GM12892 (cell line): ENCODE measurements at places on chromosomes 2 and 18.
A peak's percentile ranks its signal among the peaks of the same experiment; 100 is the strongest.

DNA sequence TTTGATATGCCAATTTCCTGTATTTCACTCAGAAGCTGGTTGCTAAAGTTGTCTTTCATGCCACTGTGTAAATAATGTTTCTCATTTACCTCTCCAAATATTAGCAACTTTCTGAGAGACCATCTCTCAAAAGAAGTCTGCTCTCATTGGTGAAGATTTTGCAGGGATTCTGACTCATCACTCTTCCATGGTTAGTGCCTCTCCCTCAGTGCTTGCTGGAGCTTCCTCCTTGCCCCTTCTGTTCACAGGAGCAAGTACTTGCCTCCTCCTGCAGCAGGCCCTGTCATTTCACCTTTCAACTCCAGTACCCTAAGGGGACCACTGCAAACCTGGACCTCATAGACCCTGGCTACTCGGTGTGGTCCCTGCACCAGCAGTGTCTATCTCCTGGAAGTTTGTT is 168.8 kb downstream of the ZNF385B start:
- DNase-seq: no peak

GRCh38 chr2:27303093-27304025 is 4.9 kb downstream of the UCN start:
- no peak for DNase-seq

- DNase-seq: no peak
These were observed 97.4 kb upstream of the TGFA start for GRCh38 chr2:70651014-70651413.

DNA sequence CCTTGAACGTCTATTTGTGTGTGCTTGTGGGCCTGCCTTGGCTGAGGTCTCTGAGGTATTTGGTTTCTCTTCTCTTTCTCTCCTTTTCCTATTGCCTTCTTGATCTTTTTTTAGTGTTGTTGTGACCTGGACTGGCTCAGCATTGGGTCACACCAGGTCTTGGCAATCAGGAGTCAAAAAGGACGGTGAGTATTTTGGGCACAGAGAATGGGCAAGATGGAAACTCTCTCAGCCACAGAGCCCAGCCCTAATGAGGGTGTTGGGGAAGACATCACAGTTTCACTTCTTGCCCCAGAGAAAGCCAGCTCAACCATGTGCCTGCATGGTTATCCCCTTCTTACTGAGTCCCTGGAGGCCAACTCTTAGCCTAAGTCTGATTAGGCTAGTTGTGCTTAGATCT is 13.7 kb upstream of the INO80C start:
- no peak for DNase-seq

DNA sequence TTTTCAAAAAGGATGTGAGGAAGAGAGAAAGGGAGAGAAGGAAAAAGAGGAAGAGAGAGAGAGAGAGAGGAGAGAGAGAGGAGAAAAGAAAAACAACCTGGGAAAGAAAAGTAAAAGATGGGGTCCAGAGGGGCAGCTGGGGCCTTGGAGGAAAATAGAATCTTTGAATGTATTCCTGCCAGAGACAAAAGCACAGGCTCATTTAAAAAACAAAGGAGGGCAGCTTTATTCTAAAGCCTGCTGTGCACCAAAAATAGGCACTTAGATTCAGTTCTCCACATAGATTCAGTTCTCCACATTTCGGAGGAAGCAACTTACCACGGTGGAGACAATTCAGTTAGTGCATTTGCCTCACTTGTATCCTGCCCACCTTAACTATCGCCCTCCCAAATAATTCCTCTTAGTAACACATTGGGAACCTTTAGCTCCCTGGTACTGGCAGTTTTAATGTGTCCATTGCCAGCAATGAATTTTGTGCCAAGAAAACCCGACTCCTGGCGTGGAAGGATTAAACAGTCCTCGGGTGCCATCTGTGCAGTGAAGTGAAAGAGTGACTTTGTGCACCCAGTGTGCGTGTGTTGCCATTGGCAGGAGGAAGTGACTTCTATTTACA is 71.3 kb downstream of the DPP4 start:
- no peak for DNase-seq

GRCh38 chr2:99743146-99743545 is 253.3 kb upstream of the REV1 start:
- DNase-seq: no peak

DNA sequence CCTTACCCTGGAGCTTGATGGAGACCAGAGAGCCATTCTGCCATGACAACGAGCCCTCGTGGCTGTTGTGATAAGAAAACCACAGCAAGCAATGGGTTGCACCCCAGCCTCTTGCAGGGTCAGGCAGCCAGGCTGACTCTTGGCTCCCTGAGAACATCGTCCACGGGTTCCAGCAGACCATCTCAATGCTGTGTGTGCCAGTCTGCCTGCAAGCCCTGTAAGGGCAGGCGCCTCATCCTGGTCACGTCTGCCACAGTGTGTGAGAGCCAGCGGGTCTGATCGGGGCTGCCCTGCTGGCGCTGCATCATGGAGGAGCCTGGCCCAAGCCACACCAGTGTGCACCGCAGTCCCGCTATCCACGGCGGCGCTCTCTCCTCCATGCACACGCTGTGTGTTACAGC is 71.0 kb upstream of the MGAT4A start:
- DNase-seq: no peak

DNA sequence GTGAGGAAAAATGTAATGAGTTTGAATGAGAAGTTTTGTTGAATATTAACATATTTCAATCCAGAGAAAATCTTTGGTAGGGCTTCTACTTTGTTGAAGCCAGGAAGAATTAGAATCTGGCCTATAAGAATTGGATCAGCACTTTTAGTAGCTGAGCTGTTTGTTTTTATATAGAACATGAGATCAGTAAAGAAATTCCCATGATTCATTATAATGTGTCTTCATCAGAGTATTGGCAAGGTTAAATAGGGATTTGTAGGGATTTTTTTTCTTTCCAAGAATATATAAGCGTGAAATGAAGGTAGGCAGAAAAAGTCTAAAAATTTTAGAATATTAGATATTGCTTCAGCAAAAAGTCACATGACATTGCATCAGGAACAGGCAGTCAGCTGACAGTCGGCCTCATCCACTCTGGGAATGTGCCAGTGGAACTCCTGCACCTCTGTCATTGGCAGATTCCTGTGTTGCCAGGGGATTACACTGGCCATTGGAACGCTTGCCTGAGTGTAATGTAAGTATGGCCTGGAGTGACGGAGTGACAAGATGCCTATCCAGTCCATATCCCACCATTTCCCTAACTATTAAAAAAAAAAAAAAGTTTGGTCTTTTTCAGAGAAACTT is 60.6 kb downstream of the SERTAD2 start:
- no peak for DNase-seq

- DNase-seq: no peak
These were observed 508 bp downstream of the CD8A start for GRCh38 chr2:86790134-86790675.

GRCh38 chr18:32427084-32427900 is 43.4 kb downstream of the GAREM1 start:
- DNase-seq: no peak

- no peak for DNase-seq
These were observed 735.5 kb upstream of the ACVR2A start for GRCh38 chr2:147109291-147109690.

DNA sequence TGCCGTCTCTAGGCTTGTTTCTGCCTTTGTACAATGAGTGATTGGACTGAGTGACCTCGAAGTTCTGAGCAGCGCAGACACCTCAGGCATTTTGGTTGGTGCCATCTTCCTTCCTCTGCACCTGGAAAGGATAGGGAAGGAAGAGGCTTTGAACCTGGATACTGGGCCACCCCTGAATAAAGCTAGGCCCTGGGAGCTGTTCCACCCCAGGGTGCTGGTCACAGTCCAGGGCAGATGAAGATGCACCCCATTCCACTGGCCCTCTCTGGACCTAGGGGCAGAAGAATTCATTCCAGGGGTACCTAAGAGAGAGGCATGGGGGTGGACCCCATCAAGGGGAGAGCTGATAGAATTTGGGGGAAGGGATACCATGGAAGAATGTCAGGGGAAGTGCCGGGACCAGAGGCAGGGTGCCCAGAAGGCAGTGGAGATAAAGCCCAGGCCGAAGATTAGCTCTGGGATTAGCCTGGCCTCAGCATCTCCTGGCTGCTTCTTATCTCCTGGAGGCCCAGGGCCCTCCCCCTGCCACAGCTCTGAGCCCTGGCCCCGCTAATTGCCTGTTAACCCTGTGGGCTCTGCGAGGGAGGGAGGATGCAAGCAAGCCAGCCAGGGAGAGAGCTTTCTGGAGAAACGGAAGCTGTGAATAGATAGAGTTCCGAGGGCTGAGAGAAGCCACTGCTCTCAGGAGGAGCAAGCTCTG is 11.4 kb downstream of the ASIC4 start:
- no peak for DNase-seq

- peak; percentile 16 for DNase-seq
These were observed 1.2 kb upstream of the NPAS2 start for GRCh38 chr2:100818606-100819369.

- peak; percentile 63 for DNase-seq
These were observed 1.0 kb upstream of the B4GALT6 start for GRCh38 chr18:31685097-31686082.

- DNase-seq: no peak
These were observed 35.6 kb downstream of the COA5 start for GRCh38 chr2:98572676-98573075.

DNA sequence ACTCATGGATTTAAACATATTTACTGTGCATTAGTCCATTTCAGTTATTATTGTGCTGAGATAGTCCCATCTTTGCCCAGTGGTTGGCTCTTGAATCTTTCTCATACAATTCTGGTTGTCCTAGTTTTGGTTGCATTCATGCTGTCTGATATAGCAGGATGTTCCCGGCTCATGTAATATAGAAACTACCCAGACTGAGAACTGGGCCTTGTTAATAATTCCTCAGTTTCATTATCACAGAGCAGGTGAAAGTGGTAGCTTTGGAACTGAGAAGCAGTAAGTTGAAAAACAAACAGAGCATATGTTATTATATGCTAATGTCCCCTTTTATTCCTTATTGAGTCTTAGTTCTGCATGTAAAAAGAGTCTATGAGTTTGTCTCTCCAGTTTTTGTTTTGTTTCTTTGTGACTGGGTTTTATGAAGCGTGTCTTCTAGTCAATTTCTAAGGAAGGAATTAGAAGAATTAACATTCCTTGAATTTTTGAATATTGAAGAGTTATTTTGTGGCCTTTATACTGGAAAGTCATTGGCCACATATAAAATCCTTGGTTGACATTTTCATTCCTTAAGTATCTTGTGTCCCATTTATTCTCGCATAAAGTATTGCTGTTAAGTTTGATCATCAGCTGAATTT is 43.3 kb downstream of the EIF5B start:
- DNase-seq: no peak

DNA sequence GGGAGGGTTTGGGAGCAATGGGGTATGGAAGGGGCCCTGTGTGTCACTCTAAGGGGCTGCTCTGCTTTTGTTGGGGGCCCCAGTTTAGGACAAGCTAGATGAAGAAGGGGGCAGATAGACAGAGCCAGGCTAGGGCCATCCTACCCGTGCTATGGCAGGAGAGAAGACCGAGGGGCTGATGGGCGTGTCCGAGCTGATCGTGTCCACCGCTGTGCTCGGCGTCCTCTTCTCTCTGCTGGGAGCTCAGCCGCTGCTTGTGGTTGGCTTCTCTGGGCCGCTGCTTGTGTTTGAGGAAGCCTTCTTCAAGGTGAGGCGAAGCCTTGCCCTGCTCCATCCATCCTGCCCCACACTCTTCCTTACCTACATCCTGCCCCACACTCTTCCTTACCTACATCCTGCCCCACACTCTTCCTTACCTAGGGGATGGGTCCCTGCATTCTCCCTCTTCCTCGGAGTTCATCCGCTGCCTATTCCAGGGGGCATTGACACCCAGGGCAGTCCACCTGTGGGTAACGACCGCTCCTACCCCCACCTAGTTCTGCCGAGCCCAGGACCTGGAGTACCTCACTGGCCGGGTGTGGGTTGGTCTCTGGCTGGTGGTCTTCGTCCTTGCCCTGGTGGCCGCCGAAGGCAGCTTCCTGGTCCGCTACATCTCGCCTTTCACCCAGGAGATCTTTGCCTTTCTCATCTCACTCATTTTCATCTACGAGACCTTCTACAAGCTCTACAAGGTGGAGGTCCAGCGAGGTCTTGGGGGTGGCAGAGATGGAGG is 8.9 kb downstream of the SLC4A3 start:
- DNase-seq: no peak

DNA sequence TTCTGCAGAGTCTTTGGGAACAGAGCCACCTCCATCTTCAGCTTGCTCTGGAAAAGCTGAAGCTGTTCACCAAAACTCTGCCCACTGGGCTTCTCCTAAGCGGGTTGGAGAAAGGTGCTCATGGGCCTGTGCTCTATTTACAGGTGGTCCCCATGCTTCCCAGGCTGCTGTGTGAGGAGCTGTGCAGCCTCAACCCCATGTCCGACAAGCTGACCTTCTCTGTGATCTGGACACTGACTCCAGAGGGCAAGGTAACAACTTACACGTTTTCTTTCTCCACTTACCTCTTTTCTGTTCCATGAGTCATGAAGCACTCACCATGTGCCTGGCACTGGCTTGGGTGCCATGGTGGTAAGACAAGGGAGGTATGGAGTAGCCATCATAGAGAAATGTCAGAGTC is 129.5 kb upstream of the ALPP start:
- no peak for DNase-seq

- DNase-seq: no peak
These were observed 734.5 kb upstream of the ACVR2A start for GRCh38 chr2:147110317-147110716.

GRCh38 chr2:120863146-120863545 is 127.5 kb downstream of the GLI2 start:
- no peak for DNase-seq

DNA sequence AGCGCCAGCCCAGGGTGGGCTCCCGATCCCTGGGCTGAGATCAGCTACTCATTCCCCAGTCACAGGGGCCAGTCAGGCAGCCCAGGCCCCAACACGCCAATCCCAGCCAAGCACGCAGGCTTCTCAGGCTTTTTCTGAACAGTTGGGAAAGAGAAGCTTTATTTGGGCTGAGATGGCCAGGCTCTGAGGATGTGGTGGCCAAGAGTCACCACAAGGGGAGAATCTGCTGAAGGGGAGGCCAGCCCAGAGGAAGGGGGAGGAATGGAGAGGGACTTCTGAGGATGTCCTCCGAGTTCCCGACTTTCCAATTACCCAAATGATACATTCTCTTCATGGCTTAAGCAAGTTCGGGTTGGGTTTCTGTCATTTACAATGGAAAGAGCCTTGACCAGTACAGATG is 2.8 kb upstream of the DIPK1C start:
- no peak for DNase-seq

GRCh38 chr2:4139316-4139715 is 435.9 kb downstream of the DCDC2C start:
- DNase-seq: no peak

GRCh38 chr2:68885811-68886075 is 14.5 kb upstream of the BMP10 start:
- DNase-seq: no peak

- no peak for DNase-seq
These were observed 349.7 kb upstream of the ST6GAL2 start for GRCh38 chr2:107235491-107236254.
